Activated CD4-positive, alpha-beta T cell treated with anti-CD3 and anti-CD28 coated beads, Interleukin-2, amount 50 U/mL, for 16 hours (primary cell): ENCODE measurements at places on chromosomes 16 and 17.

DNA sequence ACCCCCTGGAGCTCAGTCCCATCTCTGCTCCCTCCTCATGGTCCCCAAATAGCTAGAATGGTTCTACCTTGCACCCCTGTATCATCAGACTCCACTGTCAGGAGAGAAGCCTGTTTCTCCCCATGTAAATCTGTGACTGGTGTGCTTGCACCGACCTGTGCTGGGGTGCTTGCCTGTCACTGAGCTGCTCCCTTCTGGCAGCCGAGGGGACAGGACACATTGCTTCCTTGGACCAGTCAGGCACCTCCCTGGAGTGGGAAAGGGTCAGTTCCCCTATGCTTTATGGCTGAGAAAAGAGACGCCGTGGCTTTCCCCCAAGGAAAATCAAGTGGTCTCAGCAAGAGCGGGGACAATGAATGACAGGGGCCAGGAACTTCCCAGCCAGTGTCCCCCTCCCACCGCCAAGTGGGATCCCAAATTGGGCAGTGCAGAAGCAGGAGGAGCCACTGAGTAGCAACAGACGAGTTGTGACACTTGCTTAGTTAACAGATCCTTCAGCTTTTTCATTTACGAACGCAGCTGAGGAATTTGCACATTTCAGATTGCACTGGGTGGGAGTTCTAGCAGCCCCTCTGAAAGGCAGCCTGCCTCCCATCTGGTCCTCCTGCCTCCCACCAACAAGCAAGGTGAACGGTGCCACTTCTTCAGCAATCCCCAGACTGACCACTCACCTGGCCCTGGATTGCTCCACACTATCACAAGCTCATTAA, 156.4 kb downstream of the KATNIP start:
- DNase-seq = no peak

GRCh38 chr17:40035162-40035559, 19.0 kb downstream of the MED24 start:
- no peak for DNase-seq

DNA sequence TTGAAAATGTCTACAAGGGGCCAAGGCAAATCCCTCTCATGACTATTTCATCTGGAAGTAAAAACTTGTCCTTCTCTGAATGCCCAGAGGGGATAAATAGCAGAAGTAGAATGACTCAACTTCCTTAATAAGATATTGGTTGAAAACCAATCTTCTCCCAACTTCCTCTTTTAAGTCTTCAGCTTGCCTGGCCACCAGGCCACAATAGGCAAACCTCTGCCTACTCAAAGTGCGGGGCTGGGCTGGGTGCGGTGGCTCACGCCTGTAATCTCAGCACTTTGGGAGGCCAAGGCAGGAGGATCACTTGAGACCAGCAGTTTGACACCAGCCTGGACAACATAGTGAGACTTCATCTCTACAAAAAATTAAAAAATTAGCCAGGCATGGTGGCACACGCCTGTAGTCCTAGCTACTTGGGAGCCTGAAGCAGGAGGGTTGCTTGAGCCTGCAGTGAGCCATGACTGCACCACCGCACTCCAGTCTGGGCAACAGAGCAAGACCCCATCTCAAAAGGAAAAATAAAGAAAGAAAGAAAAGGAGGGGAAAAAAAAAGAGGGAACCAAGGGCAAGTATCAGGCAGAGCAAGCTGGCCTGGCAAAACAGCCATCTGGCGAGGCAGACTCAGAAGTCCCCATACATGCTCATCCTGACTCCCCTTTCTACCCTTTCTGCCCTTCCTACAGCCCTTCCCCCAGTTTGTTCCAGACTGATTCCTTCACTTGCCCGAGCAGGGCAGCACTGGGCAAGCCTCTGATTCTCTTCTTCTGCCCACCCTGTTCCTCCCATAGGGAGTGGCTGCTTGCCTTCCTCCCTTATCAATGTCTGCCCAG, 20.6 kb downstream of the MAP3K14 start:
- DNase-seq = peak; percentile 41

- peak; percentile 54 for DNase-seq
These were observed 23.4 kb downstream of the WWOX start for GRCh38 chr16:78122774-78123315.

DNA sequence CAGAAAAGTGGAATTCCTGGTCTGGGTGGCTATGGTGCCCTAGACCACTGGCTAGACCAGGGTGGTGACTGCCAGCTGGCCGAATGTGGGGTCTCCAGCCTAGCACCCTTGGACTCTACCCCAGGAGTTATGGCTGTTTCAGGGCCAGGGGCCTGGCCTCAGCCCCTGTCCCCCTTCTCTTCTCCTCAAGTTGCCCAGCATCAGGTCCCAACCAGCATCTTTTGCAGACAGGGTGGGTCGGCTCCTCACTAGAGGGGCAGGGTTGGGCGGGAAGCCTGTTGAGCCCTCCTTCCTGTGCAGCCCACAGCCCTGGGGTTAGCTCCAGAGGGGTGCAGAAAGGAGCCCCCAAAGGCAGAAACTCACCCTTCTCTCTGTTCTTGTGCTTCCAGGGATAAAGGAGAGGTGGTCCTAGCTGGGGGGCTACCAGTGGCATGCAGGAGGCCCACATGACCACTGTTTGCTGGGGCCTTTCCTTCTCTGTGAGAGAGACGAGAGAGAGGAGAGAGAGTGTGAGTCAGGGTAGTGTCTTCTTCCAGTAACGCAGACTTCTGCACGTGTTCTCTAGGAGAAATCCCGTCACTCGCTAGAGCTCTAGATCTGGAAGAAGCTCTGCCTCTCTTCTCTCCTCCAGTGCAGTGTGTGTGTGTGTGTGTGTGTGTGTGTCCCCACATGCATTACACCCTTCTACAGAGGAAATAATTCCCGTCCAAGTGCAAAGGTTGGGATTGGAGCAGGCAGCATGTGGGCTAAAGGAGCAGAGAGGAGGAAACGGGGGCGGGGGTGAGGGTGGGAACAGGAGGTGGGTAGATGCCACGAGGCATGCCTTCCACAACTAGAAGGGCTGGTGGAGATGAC, 209.4 kb downstream of the SEC14L1 start:
- no peak for DNase-seq

- no peak for DNase-seq
These were observed 24.5 kb upstream of the SUPT4H1 start for GRCh38 chr17:58376472-58377000.

- DNase-seq = no peak
These were observed 51.0 kb upstream of the NOL11 start for GRCh38 chr17:67666710-67667109.

GRCh38 chr16:11494433-11494832, 92.3 kb downstream of the LITAF start:
- no peak for DNase-seq

- no peak for DNase-seq
These were observed 21.0 kb downstream of the COQ7 start for GRCh38 chr16:19088341-19088916.

DNA sequence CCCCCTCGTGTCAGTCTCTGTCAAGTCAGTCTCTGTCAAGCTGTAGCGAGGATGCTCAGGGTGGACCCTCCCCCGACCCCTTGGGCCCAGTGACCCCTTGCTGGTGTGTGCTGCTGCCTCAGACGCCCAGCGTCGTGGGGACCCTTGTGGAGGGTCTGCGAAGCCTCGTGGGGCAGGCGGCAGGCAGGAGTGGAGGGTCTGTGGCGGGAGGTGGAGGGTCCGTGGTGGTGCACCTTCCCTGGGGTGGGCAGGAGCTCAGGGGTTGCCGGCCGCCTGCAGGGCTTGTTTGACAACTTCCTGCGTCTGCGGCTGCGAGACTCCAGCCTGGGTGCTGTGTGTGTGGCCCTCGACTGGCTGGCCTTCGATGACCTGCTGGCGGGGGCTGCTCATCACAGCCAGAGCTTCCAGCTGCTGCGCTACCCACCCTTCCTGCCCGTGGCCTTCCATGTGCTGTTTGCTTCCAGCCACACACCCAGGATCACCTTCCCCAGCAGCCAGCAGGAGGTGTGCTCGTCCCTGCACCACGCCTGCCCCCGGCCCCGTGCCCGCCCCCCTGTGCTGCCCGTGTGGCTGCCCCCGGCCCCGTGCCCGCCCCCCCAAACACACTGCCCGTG, 5.6 kb downstream of the GNG13 start:
- DNase-seq = no peak

GRCh38 chr17:36111068-36111490, 7.5 kb downstream of the CCL4 start:
- no peak for DNase-seq

DNA sequence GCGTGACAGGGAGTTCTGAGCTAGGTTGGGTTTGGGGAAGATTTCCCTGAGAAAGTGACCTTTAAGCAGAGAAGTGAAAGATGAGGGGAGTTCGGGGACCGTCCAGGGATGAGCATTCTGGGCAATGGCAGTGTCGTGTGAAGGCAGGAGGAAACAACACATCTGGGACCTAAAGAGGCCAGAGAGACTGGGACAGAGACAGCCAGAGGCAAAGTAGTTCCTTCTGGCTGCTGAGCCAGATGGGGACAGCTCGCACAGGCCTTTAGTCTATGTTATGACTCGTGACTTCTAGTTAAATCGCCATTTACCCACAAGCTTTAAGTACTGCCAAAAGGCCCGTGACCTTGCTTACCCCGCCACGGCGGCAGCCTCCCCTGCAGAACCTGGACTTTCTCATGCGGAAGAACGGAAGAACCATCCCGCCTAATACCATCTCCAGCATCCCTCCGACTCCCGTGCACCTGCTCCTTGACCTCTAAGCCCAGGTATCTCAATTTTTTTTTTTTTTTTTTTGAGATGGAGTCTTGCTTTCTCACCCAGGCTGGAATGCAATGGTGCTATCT, 8.5 kb upstream of the MED11 start:
- no peak for DNase-seq

DNA sequence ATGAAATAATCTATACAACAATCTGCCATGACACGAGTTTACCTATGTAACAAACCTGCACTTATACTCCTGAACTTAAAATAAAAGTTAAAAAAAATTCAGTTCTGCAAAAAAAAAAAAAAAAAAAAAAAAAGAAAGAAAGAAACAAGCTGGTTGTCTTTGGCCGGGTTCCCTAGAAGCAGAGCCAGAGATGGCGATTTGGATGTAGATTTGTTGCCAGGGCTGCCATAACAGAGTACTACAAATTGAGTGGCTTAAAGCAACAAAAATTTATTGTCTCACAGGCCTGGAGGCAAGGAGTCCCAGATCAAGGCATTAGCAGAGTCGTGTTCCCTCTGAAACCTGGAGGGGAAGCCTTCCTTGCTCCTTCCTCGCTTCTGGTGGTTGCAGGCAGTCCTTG, 20.4 kb downstream of the SYT17 start:
- DNase-seq = no peak

GRCh38 chr17:13266606-13267005, 248.8 kb upstream of the ELAC2 start:
- DNase-seq = no peak

DNA sequence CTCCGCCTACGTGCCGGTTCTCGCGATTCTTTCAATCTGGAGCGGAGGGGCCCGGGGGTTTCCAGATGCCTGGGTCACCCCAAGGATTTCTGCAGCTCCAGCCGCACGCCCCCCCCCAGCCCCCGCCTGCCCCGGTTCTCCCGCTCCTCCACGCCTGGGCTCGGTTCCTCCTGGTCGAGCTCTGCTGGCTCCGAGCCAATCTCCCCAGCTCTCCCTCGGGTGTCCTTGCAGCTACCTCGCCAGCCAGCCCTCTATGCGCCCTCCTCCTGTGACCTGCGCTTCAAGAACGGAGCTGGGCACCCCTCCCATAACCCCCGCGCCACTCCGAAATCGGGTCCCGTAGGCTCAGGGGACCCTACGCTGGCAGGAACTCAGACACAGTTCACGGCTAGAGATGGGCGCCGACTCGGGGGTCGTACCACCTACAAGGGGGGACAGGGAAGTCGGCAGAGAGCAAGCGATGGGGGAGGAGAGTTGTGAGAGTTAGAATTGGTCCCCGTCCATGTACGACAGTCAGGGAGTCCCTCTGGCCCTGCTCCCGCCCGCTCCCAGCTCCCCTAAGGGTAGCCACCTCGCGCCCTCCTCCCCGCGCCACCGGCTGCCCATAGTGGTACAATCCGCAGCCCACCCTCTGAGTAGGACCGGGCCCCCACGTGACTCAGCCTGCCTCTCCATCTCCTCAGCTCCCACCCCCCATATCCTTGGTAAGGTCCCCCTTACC, 961 bp downstream of the FGF11 start:
- DNase-seq = peak; percentile 32

GRCh38 chr16:27378871-27379481, 23.0 kb upstream of the IL21R start:
- peak; percentile 63 for DNase-seq

- DNase-seq = peak; percentile 60
These were observed 849 bp downstream of the CAPN15 start for GRCh38 chr16:528111-529011.
